Fibroblast of the aortic adventitia (primary cell): ENCODE measurements at places on chromosomes 4 and X.

DNA sequence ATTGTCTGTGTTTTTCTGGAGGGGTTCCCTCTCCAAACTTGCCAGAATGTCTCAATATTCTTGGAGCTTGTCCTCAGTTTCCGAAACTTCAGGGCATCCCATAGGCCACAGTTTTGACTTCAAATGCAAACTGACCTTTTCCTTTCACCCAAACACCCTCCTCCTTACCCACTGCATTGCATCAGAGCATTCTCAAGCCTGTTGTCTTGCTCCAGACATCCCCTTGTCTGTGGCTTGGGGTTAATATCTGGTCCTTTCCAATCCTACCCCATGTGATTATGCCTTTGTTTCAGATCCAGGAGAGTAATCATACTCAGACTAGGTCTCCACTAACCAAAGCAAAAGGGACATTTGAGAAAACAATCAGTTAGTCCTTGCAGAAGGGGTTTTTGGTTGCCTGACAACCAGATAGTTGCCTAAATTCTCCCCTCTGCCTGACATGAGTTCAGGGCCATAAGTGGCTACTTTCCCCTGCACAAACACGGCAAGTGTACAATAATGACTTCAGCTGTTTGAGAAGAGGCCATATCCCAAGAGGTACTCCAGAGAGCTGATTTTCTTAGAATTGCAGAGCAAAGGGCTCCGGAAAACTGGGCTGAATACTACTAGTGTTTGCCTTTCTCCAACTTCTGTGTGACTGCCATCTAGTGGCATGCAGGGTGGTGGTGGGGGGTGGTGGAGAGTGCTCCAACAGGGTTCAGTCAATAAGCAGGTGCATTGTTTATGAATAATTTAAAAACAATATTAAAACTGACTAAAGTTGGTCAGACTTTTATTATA is 130.2 kb downstream of the CHRDL1 start:
- peak; percentile 44 for DNase-seq

GRCh38 chr4:153297116-153297515 is 47.4 kb upstream of the MND1 start:
- no peak for DNase-seq

DNA sequence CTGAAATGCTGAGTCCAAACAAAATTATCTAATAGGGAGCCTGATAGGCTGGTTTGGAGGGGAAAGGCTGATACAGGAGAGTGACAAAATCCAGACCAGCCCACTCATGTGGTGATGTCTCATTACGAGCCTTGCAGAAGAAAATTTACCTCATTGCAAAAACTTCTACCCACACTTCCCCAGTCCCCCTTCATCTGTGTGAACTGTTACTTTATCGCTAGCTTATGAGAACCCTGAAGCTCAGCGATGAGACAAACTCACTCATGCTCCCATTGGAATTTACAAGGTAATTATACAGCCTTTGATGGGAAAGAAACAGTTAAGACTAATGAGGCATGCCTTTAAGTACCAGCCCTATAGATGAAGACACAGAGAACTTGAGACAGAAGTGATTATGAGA is 76.1 kb downstream of the ARHGAP6 start:
- no peak for DNase-seq

DNA sequence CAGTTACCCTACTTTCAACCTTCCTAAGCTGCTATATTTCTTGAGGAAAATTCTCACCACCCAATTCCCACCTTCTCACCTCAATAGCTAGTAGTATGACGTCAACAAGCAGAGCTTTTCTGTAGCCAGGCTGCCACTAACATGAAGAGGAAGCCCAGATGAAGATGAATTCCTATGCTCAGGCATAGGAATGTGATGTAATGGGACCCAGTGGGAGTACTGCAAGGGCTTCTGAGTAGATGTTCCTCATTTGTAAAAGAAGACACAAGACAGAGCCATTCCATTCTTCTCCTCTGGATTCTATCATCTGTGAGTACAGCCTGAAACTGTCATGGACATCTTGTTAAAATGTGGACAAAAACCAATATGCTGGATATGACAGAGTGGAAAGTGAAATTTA is 81.6 kb upstream of the KLF3 start:
- DNase-seq: no peak

- DNase-seq: no peak
These were observed 58.6 kb upstream of the CAPN6 start for GRCh38 chrX:111328858-111329257.

GRCh38 chrX:8748855-8749254 is 16.9 kb upstream of the ANOS1 start:
- peak; percentile 10 for DNase-seq

DNA sequence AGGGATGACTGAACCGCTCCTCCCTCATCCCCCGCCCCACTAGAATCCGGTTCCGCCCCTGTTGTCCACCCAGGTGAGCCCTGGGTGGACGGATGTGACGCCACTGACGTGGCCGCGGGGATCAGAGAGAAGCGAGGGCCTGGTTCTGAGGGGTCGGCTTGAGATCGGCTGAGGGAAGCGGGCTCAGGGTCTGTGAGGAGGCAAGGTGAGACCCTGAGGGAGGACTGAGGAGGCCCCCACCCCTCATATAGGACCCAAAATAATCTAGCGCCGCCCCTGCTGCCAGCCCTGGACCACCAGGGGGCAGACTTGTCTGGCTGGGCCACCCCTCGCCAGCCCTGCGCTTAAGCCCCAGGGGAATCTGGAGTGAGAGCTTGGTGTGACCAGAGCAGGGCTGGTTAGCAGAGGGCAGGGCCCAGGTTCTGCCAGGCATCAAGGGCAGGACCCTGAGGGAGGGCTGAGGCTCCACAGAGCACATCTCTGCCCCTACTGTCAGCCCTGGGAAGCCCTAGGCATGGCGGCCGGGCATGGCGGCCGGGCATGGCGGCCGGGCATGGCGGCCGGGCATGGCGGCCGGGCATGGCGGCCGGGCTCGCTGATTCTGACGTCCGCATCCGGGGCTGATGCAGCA is at the start of gene MAGEA8:
Gene MAGEA8, plus strand, starts transcription at position 103 of the 631 bp plus-strand sequence. CDS start 3,090 bp downstream, outside the sequence.
- DNase-seq: no peak

DNA sequence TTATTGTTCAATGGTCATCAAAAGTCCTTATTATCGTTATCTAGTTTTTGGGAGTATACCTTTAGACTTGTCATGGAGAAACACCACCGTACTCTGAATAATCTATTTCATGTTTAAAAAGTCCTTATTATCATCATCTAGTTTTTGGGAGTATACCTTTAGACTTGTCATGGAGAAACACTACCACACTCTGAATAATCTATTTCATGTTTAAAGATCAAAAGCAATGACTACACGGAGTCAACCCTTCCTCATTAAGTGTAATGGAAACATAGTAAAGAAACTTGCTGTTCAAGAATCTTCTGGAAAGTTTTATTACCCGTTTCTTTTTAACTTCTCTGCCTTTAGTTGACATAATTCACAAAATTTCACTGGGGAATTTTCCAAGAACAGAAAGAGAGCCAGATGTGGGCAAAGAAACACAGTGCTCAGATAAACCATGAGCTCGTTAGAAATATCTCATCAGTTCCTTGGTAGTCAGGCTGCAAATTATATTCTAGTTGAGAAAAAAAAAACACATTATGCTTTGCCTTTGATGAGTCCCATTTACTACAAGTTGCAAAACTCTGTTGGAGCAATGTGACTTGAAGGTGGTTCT is 158.8 kb downstream of the AFAP1 start:
- DNase-seq: no peak

- DNase-seq: no peak
These were observed 14.0 kb downstream of the RBMX start for GRCh38 chrX:136866337-136867095.

DNA sequence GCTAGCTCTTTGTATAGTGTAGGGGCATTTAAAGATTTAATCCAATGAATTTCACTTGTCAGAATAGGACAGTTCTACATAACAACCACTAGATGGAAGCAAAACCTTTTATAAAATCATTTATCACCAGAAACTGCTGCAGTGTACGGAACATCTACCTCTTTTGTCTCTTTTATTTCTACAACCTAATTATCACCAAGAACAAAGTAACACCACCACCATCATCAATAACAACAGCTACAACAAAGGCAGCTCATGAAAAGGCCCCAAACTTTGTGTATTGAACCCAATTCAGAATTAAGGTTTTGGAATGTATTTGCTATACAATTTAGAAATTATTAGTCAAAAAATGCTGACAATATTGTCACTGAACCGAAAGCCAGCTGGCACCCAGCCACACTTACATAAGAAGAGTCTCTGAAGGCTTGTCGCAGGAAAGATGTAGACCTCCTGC is 260.9 kb upstream of the RPS6KA3 start:
- peak; percentile 53 for DNase-seq
